Smooth muscle cell of trachea (primary cell): ENCODE measurements at places on chromosomes 6 and 20. TPM values are rescaled to one million over a fixed set of nuclear protein-coding genes. Genes with fewer than 3 reads are reported as not detected.

The SLC44A4 gene
- total RNA-seq, result 0.17 TPM in 1 of 2 replicates, not detected in the other

The TFAP2D gene
- not detected in 2 replicates for total RNA-seq

The MUCL3 gene
- not detected in 2 replicates for total RNA-seq

The SLC35D3 gene
- not detected in 2 replicates for total RNA-seq

The C6orf118 gene
- not detected in 2 replicates for total RNA-seq

The NHLRC1 gene
- total RNA-seq, result 4.7 and 5.6 TPM in 2 replicates

The TNF gene
- not detected in 2 replicates for total RNA-seq

The ERVFRD-1 gene
- not detected in 2 replicates for total RNA-seq

The COL20A1 gene
- under 0.01 TPM in 2 replicates for total RNA-seq

The CEP85L gene
- total RNA-seq, result 22.2 and 30.0 TPM in 2 replicates

The SLC4A11 gene
- total RNA-seq, result 0.44 and 1.8 TPM in 2 replicates

The MYLIP gene
- 10.6 and 12.7 TPM in 2 replicates for total RNA-seq

The OPN5 gene
- total RNA-seq, result not detected in 2 replicates

The PBOV1 gene
- total RNA-seq, result not detected in 2 replicates

The KIAA0408 gene
- total RNA-seq, result 1.8 and 3.8 TPM in 2 replicates

The TAAR2 gene
- not detected in 2 replicates for total RNA-seq

The TPD52L1 gene
- 4.9 and 10.8 TPM in 2 replicates for total RNA-seq

The CALHM4 gene
- total RNA-seq, result not detected in 2 replicates

The PRSS16 gene
- not detected in 2 replicates for total RNA-seq

The TFEB gene
- total RNA-seq, result 2.6 and 7.8 TPM in 2 replicates

The MUC21 gene
- total RNA-seq, result not detected in 2 replicates

The PI16 gene
- 0.50 TPM in 1 of 2 replicates, not detected in the other for total RNA-seq

The OXT gene
- not detected in 2 replicates for total RNA-seq

The LTB gene
- not detected in 2 replicates for total RNA-seq
